ENCODE measurements at places on chromosomes 5 and 9.

GRCh38 chr9:70398145-70398556, 16.3 kb downstream of the KLF9 start:
- DNase-seq: no peak

DNA sequence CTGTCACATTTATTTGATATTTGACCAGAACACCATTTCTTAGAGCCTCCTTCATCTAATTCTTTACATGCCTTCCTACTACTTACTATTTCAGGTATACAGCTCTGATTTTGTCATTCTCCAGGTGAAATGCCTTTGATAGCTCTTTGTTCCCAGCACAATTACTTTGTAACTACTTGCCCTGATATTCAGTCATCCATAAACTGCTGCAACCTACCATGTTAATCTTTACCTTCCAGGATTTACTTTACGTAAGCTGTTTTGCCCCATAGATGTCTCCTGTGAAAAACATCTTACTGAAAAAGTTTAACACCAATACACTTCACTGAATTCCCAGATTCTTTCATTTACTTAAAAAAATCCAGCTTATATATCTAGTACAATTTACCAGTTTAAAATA, 443.8 kb upstream of the CYLC2 start:
- DNase-seq: no peak

DNA sequence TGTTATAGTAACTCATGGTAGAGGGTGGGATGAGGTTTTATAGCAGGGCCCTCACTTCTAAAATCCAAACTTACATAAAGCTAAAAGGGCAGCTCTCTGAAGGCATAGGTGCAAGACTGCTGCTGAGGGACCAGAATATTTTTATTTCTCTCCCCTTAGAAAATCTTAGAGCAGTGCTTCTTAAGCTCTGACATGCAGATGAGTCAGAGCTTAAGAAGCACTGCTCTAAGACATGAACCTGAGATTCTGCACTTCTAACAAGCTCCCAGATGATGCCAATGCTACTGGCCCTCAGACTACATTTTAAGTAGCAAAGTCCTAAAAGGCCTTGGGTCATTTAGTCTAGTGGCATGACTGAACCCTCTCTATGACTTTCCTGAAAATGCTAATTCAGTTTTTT, 97.6 kb upstream of the SPRY4 start:
- DNase-seq: no peak

- no peak for DNase-seq
These were observed 3.6 kb upstream of the PCDHA2 start for GRCh38 chr5:140791089-140791488.
